Right atrium auricular region (tissue), 2 donors: ENCODE measurements at places on chromosomes 3 and 15.

DNA sequence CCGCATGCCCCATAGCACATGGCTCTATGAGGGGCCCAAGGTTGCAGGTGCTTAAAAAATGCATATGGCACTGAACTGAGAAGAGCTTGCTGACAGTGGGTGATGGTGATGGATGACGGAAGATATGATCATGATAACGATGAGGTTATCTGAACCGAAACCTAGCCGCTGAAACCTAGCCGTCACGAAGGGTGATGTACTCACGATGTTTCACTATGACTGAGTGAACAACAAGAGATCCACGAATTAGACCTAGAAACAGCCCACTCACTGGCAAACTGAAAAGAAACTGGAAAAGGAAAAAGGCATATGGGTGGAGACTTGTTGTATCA lies 57.6 kb upstream of the BCL6 start:
- no peak for DNase-seq

DNA sequence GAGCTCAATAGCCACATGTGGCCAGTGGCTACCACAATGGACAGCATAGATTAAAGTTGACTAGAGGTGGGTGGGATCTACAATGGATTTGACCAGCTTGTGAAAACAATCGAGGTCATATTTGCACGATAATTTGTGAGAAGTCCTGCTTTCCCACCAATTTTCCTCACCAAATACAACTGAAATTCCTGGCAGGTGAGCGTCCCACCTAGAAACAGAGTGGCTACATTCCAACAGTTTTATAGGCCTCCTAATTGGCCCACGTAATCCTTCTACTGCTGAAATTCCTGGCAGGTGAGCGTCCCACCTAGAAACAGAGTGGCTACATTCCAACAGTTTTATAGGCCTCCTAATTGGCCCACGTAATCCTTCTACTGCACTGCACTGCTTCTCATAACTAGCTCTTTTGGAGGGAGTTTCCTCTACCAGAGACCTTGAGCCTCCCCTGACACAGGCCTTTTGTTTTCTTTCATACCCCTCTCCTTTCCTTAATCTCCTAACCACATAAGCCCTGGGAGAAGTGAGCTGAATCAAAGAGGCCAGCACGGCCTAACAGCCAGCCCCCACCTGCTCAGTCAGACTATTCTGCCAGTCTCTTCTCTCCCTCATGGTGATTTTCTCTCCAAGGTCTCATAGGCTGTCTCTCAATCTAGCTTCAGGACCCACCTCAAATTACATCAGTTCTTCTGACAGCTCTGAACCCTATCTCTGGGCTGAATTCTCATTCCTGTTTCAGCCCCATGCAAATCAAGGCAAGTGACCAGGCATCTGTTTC lies 80.2 kb downstream of the BFSP2 start:
- DNase-seq: no peak

- no peak for DNase-seq
These were observed 194.2 kb downstream of the UACA start for GRCh38 chr15:70569091-70569713.

- no peak for DNase-seq
These were observed 109.6 kb upstream of the LMOD3 start for GRCh38 chr3:69231929-69232440.

- no peak for DNase-seq
These were observed 53.9 kb downstream of the TRIM69 start for GRCh38 chr15:44790215-44790614.
